ENCODE measurements at places on chromosomes 3 and 15.

DNA sequence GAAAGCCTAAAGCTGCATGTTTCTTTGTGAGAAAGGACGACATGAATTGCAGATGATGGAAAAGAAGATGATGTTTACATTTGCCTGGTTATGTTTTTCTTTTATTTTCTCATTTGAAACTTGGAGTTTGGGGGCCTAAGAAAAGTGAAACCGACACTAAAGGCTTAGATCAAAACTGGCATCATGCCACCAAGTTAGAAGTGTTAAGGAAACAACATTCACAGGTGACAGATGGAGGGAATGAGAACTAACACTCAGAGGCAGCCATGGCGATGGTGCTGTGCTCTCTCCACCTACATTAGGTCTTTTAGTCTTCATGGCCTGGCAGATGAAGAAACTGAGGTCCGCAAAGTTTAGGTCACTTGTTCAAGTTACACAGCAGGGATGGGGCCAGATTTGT lies 923.6 kb downstream of the TUSC7 start:
- DNase-seq, result no peak

DNA sequence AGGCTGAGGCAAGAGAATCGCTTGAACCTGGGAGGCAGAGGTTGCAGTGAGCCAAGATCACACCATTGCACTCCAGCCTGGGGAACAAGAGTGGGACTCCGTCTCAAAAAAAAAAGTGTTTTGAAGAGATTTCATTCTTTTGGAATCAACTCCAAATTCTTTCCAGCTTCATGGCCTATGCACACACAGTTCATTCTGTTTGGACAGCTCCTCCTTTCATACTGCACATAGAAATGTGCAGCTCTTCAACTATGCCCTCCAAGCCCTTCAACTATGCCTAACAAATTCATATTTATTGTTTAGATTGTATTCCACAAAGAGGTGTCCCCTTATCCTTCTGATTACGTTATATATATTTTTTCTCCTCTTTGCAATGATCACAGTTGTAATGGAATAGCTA lies 4.2 kb downstream of the TP53BP1 start:
- DNase-seq, result no peak

DNA sequence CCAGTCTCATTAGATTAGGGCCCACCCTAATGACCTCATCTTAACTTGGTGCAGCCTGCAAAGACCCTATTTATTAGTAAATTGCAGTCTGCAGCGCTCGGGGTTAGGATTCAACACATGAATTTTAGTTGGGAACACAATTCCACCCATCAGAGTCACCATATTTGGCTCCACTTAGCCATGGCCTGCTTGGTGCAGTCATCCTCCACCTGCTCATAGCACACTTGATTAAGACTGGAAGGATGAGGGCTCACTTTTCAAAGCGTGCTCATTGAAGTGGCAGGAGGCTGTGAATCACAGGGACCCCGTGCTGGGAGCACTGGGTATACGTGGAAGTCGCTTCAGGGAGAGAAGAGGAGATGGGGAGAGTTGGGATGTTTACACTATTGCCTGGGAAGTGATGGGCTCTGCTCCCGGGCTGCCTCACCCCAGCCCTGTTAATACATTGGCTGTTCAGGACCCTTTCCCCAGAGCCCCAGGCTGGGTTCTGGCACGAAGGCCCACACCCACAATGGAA lies 68.2 kb downstream of the ASB7 start:
- DNase-seq, result no peak

- no peak for DNase-seq
Measured at GRCh38 chr15:71186267-71186666, 71.0 kb downstream of the THSD4 start.

GRCh38 chr15:43046484-43046883 lies 59.4 kb downstream of the UBR1 start:
- no peak for DNase-seq

GRCh38 chr3:32132706-32133105 lies 26.3 kb downstream of the GPD1L start:
- DNase-seq, result no peak

Measured in hepatocyte (in vitro differentiated cells).